ENCODE measurements at places on chromosomes 2 and 18.

DNA sequence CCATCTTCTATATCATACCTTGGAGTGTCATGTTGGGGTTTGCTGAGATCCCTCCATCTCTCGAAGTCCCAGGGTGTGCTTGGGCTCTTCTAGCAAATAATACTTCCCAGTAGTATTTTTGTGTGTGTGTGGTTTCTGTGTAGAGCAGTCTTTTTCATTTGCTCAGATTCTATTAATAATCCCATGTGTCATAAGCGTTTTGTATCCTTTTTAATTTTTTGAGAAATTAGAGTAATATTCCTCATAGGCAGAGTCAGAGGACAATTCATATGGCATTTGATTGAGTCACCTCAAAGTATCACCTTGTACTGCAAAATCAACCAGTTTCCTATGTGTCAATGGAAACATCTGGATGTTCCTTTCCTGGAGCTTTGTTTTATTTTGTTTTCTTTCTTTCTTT lies 37.4 kb upstream of the PPP1R1C start:
- DNase-seq: no peak

GRCh38 chr18:44098551-44099098 lies 582.1 kb upstream of the SETBP1 start:
- DNase-seq: no peak

GRCh38 chr2:121919803-121920202 lies 164.4 kb downstream of the TSN start:
- no peak for DNase-seq

GRCh38 chr2:232211743-232212686 lies 166.5 kb upstream of the ALPP start:
- DNase-seq: no peak

DNA sequence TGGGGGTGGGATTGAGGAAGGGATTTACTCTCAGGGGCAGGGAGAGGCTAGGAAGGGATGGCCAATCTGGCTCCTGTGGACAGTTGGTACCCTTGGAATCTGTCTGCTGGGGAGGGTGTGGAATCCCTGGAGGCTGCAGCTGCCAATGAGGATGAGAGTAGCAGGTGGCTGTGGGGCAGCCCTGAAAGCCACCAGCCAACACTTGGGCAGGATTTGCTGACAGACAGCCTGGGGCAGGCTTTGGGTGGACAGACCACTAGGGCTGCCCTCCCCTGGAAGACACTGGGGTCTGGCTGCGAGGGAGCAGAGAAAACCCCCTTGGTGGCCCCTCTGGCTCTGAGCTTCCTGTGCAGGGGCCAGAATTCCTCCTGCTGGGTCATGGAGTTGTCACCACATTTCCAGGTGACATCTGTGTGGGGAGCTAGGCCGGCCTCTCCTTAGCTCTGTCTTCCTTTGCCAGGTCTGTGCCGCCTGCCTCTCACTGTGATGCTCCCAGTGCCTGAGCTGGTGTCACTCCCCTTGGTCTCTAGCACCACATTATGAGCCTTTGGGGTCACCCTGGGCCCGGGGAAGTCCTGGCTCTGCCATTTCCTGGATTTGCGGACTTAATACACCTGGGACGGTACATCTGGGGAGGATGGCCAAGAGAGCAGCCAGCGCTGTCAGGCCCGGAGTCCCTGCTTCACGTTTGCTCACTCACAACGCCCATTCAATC lies 13.4 kb upstream of the ARHGEF4 start:
- no peak for DNase-seq

DNA sequence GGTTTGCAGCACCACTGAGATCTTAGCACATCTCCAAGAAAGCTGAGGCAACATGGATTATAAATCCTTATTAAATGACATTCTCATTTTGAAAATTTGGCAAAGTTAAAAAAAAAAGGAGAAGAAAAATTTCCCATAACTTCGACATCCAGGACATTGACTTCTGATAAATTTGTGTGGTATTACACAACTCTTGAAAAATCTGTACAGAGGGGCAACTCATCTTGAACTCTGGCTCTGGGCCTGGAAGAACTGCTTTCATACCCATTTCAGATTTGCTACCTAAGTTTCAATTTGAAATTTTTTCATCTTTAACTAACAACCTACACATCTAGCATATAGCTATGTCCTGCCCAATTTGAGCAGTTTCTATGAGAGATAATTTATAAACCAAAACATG lies 118.0 kb upstream of the UGP2 start:
- no peak for DNase-seq

- DNase-seq: no peak
Measured at GRCh38 chr2:120953066-120953756, 217.5 kb downstream of the GLI2 start.

DNA sequence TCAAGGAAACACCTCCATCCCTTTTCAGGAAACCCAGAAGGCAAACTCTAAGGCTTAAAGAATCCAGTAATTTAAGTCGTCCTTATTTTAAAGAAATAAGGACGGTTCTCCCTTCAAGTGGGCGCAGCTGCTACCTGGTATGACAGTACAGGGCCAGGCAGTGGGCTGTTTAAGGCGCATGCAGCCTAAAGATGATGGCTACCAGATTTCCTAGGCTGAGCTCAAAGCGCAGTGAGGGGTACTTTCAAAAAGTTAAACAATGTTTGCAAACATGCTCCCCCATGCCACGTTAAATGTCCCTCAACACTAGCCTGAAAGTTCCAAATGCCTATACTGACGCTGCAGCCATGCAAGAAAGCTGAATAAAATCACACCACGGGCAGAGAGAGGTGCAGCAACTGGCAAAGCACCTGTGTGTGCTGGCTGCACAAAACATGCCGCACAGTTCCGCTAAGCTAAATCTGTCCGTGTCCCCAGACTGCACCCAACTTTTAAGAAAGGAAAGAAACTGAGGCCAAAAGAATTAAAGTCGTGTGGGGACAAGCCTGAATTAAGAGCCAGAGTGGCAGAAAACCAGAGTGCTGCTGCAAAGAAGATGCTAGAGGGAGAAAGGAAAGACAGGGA lies 583 bp downstream of the HIBCH start:
- DNase-seq: no peak

- no peak for DNase-seq
Measured at GRCh38 chr2:23926290-23926749, 603 bp downstream of the ATAD2B start.

DNA sequence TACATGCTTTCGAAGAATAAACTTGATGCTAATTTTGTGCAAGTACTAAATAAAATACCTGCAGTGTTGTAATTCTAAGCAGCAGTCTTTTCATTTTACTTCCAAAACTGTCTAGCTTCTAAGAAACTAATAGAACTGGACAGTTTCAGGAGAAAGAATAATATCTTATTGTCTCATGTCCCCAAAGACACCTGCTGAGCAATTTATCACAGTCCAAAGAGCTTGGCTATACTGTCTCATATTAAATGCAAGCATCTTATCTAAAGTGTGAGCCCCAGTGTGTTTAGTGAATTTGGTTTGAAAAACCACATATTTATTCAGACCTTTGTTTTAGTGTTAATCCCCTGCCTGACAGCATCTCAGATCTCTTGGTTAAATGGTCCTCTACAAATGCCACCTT lies 374.3 kb downstream of the TMX3 start:
- no peak for DNase-seq

DNA sequence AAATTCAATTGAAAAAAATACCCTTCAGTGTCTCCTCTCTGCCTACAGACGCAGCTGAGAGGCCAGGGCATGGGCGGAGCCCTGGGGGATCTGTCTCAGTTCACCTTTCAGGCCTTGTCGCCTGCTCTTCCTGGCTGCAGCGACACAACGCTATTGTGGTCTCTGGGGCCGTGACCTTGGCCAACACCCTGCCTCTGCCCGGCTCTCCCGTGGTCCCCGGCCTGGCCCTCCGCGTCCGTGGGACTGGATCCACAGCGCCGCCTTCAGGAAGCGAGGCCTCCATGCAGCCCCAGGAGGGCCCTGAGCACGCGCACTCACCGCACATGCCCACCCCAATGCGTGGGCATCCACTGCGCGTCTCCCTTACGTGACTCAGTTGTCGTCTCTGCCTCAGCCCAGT lies 81.1 kb downstream of the MRPS9 start:
- DNase-seq: no peak

GRCh38 chr18:53795610-53796009 lies 428.9 kb downstream of the MBD2 start:
- no peak for DNase-seq

- DNase-seq: no peak
Measured at GRCh38 chr2:216658757-216659156, 25.5 kb downstream of the IGFBP2 start.

DNA sequence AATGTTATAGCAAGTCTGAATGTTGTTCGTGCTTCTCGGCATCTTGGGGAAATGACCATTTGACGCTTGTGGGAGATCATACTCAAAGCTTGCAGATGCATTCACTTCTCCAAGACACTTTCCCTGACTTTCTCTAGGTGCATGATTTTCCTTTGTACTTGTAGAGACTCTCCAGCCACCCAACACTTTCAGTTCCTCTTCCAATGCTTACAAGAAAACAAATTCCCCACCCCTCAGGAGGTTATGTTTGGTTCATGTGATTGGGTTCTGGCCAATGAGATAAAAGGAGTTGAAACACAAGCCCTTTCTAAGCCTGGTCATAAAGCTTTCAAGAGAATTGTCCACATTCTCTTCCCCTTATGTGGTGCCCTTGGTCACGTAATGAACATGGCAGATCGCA lies 156.3 kb downstream of the EPHA4 start:
- DNase-seq: no peak

DNA sequence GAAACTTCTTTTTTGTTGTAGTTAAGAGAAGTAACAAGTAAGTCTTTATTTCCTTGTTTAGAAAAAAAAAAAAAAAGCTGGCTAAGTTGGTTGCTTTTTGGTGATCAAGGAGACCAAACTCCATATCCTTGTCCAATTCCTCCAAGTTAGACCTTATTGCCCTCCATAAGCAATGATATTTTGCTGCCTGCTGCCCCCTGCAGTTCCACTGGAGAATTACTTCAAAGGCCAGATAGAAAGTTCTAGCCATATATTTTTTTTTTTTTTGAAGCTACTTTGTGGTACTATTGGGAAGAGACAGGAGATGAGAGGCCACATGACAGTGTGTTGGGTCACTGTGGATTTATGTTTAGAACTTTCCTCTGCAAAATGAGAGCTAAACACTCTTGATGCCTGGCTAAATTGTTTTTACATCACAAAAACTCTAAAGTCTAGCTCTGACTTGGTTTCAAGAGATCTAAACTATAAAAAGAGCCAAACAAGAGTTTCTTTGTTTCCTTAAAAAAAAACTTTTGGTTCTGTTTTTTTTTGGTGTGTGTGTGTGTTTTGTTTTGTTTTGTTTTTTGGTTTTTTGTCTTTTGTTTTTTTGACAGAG lies 80.7 kb upstream of the RASGRP3 start:
- no peak for DNase-seq

DNA sequence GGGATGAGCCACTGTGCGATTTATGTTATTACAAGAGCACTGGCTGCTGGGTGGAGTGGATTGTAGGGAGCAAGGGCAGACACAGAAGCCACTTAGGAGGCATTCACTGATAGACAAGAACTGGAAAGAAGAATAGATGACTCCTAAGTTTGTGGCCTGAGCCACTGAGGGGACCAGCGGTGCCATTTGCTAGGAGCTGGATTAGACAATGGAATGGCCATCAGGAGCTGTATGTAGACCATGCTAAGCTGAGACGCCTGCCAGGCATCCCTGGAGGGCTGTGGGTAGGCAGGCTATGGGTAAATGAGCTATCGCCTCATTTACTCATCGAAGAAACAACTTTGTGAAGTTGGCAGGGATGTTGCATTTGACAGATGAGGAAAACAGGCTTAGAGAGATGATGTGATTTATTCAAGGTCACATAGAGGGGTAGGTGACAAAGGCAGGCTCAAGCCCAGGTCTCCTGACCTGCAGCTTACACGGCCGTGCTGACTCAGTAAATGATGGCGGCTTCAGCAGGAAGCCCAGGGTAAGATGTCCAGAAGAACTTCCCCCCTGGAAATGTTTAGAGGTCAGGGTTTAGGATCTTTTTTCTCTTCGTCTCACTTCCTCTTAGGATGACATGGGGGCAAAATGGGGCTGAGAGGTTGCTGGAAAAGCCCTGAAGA lies 2.8 kb downstream of the MFSD2B start:
- DNase-seq: no peak

DNA sequence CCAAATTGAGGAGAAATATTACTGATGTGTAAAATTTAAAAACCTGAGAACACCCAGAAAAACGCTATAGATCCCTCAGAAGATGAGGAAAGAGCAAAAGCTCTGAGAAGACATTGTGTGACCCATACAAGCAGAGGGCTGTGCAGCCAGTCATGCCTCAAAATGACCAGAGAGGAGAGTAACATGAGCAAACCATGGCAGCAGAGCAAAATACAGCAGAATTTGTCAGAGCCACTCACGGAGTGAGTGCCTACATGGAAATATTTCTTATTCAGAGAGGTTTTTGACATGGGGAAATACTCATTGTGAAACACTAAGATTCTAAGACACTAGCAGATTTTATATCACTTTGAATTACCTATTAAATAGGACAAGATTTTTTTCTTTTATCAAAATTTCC lies 96.8 kb upstream of the DNAJC10 start:
- DNase-seq: no peak

- DNase-seq: no peak
Measured at GRCh38 chr2:120394764-120395163, 48.8 kb downstream of the INHBB start.
